ENCODE measurements at places on chromosomes 5 and 9. TPM values are rescaled to one million over a fixed set of nuclear protein-coding genes. Genes with fewer than 3 reads are reported as not detected.

Gene RFESD
- 2.7 TPM for total RNA-seq

Gene TPPP
- total RNA-seq: 7.3 TPM

Gene CACNA1B
- total RNA-seq: 0.70 TPM

Gene TTC39B
- total RNA-seq: 3.2 TPM

Gene RARS1
- total RNA-seq: 47.4 TPM

Gene IL17B
- total RNA-seq: not detected

DNA sequence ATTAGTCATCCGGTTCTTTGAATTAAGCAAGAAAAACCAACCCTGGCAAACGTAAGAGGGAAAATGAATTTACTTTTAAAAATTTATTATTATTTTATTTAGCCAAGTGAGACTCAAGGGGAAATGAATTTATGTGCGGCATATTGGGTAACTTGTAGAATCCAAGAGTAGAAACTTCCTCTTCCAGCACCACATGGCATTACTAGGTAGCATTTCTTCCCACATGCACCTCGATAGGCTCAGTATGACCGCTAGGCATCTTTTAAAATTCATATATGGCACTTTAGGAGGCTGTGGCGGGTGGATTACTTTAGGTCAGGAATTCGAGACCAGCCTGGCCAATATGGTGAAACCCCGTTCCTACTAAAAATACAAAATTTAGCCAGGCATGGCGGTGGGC is 17.6 kb upstream of the MYO10 start:
- no peak for DNase-seq

GRCh38 chr5:31758803-31759425 is 120.0 kb downstream of the PDZD2 start:
- DNase-seq: peak; percentile 54

DNA sequence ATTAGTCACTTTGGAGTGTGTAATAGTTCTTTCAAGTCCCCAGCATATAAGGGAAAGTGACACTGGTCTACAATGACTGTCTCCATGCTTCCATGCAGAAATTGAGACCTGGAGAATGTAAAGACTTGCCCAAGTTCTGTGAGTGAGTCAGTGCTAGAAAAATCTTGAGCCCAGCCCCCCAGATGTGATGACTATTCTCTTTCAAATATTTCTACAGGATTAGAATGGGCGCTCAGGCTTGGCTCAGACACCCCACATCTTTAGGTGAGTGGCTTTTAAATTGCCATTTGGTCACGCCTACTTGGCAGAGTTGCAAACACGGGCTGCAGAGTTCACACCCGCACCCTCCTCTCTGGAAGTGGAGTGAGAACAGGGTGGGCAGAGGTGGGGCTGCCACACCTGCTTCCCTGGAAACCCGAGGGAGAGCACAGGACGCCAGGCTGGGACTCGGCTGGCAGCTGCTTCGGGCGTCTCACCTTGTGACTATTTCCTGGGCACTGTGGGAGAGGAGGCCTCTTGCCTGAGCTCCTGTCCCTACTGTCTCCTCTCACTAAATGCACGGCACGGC is 37.6 kb downstream of the ROPN1L start:
- DNase-seq: no peak

DNA sequence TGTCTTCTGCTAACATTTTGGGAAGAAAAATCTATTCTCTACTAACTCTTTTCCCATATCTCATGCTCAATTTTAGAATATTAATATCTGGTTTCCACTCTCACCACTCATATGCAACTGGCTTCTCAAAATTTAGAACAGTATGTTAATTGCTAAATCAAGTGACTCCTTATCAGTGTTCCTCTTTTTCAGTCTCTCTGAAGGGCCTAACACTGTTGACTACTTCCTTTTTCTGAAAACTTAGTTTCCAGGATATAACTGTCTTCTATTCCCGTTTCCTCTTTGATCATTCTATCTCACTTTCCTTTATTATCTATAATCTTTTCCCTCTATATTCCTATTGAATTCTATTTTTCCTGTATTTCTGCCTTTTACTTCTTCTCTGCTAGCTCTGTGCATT is 1717.2 kb upstream of the C9orf72 start:
- DNase-seq: no peak

DNA sequence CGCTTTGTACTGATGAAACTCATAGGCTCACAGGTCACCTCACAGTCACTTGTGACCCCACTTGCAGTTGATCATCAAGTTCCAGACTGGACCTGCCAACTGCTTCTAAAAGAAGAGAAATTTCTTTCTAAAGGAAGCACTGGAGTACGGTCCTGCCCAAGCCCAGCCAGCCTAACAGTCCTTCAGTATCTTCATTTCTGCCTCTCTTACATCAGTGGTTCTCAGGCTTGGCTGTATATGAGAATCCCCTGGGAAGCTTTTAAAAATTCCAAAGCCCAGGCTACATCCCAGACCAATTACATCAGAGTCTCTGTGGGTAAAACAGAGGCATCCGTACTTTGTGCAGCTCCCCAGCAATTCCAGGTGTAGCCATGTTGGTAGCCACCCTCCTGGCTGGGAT is 282.1 kb downstream of the NFIB start:
- no peak for DNase-seq

GRCh38 chr5:152066784-152067183 is 142.1 kb upstream of the GLRA1 start:
- no peak for DNase-seq

GRCh38 chr9:34233672-34234071 is 54.8 kb downstream of the UBAP1 start:
- DNase-seq: no peak
